GM23248 (cell line): ENCODE measurements at places on chromosomes 11 and 22. TPM values are rescaled to one million over a fixed set of nuclear protein-coding genes. Genes with fewer than 3 reads are reported as not detected.

Gene GDPD4
- not detected in 2 replicates for total RNA-seq

Gene OR8I2
- not detected in 2 replicates for total RNA-seq

Gene BRSK2
- 0.11 and 0.13 TPM in 2 replicates for total RNA-seq

Gene EMSY
- total RNA-seq, result 6.6 and 14.6 TPM in 2 replicates

- no peaks in the 10 kb centered on the region for H3K36me3 ChIP-seq
- no peak for DNase-seq
- H3K4me3 ChIP-seq, result no peak overlapping the region
- H3K27me3 ChIP-seq, result no peaks in the 10 kb centered on the region
- H3K27ac ChIP-seq, result no peak overlapping the region
Measured at GRCh38 chr11:34495239-34495723, 18.3 kb downstream of the ELF5 start.

DNA sequence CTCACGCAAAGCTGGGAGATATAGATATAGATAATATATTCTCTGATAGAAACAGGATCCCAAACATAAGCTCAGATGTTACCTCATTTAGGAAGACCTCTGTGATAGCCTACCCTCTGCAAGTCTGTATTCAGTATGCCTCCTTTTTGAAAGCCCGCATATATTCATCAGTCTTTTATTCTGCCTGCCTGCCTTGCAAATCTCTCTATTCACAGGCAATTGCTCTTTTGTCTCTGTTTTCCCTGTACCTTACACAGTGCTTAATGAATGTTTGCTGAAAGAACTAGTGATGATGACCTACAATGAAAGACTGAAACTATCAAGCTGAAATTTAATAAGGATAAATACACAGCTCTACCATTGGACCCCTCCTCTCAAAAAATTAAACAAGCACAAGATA lies 18.4 kb downstream of the DEUP1 start:
- no peak overlapping the region for H3K4me3 ChIP-seq
- H3K36me3 ChIP-seq, result no peaks in the 10 kb centered on the region
- H3K27me3 ChIP-seq, result no peaks in the 10 kb centered on the region
- DNase-seq, result no peak
- H3K4me1 ChIP-seq, result no peaks in the 10 kb centered on the region

- peak; percentile 64 for DNase-seq
- no peak overlapping the region for H3K27ac ChIP-seq
- H3K4me1 ChIP-seq, result no peaks in the 10 kb centered on the region
- H3K36me3 ChIP-seq, result no peaks in the 10 kb centered on the region
Measured at GRCh38 chr11:94417386-94417987, 16.3 kb upstream of the GPR83 start.

DNA sequence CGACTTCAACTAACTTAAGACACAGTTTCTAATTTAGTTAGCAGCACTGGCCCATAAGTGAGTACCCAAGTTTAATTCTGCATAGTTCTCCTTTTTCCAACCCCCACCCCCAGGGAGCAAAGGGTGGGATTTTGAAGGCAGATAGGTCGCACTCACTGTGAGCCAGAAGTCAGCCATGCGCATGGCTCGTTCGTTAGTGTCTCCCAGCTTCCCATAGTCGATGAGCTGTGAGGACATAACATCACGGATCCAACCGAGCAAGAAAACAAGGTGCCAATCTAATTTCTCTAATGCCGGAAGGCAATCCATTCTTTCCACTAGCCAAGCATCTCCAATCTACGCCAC lies 577 bp downstream of the MRPL17 start:
- H3K4me1 ChIP-seq, result peaks cover 15% of the 10 kb centered on the region

DNA sequence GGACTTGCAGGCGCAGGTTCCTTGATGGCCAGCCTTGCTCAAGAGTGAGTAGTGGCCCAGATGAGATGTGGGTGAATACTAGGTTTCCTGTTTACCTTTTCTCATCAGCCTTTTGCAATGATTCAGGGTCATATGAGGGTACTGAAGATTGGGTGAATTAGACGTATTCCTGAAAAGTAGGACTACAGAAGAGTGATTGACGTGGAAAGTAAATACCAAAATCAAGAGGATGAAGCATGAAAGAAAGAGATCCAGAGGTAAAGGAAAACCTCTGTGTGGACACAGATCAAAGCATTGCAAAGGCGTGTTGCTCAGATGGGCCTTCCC lies 59.9 kb downstream of the CYB5R2 start:
- no peaks in the 10 kb centered on the region for H3K36me3 ChIP-seq
- DNase-seq, result no peak
- H3K4me1 ChIP-seq, result peaks cover 4% of the 10 kb centered on the region; the same call in 1 of the 2 replicates
- no peaks in the 10 kb centered on the region for H3K27me3 ChIP-seq
- no peak overlapping the region for H3K27ac ChIP-seq

Gene MORC2
- total RNA-seq, result 16.1 and 16.8 TPM in 2 replicates

Gene HBE1
- total RNA-seq, result not detected in 2 replicates

DNA sequence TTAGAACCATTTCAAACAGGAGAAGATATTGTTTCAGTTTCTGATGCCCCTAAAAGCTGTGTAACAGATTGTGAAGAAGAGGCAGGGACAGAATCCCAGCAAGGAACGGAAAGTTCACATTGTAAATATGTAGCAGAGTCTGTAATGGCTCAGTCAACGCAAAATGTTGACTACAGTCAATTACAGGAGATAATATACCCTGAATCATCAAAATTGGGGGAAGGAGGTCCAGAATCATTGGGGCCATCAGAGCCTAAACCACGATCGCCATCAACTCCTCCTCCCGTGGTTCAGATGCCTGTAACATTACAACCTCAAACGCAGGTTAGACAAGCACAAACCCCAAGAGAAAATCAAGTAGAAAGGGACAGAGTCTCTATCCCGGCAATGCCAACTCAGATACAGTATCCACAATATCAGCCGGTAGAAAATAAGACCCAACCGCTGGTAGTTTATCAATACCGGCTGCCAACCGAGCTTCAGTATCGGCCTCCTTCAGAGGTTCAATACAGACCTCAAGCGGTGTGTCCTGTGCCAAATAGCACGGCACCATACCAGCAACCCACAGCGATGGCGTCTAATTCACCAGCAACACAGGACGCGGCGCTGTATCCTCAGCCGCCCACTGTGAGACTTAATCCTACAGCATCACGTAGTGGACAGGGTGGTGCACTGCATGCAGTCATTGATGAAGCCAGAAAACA lies 40.8 kb downstream of the IGLL1 start:
- H3K36me3 ChIP-seq, result no peaks in the 10 kb centered on the region
- H3K27ac ChIP-seq, result no peak overlapping the region
- no peaks in the 10 kb centered on the region for H3K27me3 ChIP-seq
- peak; percentile 84 for DNase-seq
